ENCODE measurements at places on chromosomes 7 and 10. TPM values are rescaled to one million over a fixed set of nuclear protein-coding genes. Genes with fewer than 3 reads are reported as not detected.

Gene IFIT1B
- not detected for polyA plus RNA-seq

Gene ZMIZ1
- 4.9 TPM for polyA plus RNA-seq

Gene FOXP2
- not detected for polyA plus RNA-seq

Gene UNCX
- polyA plus RNA-seq, result not detected

Gene NODAL
- not detected for polyA plus RNA-seq

Gene TRPV5
- not detected for polyA plus RNA-seq

Gene OR6V1
- polyA plus RNA-seq, result not detected

GRCh38 chr10:89390476-89391225 lies 1.8 kb upstream of the IFIT1 start:
- no peak overlapping the region for H3K27ac ChIP-seq

GRCh38 chr10:51090190-51090589 lies 15.9 kb downstream of the PRKG1 start:
- H3K4me1 ChIP-seq, result no peaks in the 10 kb centered on the region
- H3K27ac ChIP-seq, result no peak overlapping the region
- DNase-seq, result no peak
- H3K27me3 ChIP-seq, result no peaks in the 10 kb centered on the region
- no peak overlapping the region for H3K4me3 ChIP-seq

- DNase-seq, result no peak
- no peaks in the 10 kb centered on the region for H3K4me1 ChIP-seq
- H3K27ac ChIP-seq, result no peak overlapping the region
- no peak overlapping the region for H3K4me3 ChIP-seq
- H3K36me3 ChIP-seq, result no peaks in the 10 kb centered on the region
Measured at GRCh38 chr7:129110982-129111376, 33.5 kb upstream of the TSPAN33 start.

GRCh38 chr7:42902331-42902730 lies 9.5 kb downstream of the C7orf25 start:
- no peaks in the 10 kb centered on the region for H3K4me1 ChIP-seq
- H3K27ac ChIP-seq, result no peak overlapping the region
- no peaks in the 10 kb centered on the region for H3K36me3 ChIP-seq
- no peak for DNase-seq

- no peak overlapping the region for H3K4me3 ChIP-seq
- no peak for DNase-seq
- no peak overlapping the region for H3K27ac ChIP-seq
- H3K4me1 ChIP-seq, result no peaks in the 10 kb centered on the region
- H3K36me3 ChIP-seq, result no peaks in the 10 kb centered on the region
Measured at GRCh38 chr10:78520737-78521430, 487.2 kb downstream of the RPS24 start.

DNA sequence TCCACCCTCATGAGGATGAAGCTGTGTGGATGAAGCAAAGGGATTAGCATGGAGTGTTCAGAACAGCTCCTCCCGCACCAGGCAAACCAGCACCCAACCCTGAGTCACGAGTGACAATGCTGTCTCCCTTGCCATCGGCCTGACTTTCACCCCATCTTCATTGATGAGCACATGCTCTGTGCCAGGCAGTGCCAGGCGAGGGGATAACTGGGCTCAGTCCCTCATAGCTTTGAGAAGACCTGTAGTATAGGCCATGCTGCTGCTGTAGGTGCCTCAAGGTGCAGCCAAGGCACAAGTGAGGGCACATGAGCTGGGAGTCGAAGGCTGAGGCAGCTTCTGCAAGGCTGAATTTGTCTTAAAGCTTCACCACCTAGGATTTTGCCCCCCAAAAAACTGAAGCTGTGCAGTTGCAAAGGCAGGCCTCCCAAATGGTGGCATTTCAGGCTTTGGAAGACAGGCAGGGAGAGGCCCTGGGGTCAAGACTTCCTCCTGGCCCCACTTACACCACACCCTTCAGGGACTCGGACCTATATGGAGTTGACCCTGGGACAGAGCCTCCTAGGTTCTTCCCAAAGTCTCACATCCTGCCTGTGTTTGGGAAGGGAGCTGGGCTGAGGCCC lies 54.2 kb upstream of the GDF10 start:
- H3K27me3 ChIP-seq, result no peaks in the 10 kb centered on the region
- H3K36me3 ChIP-seq, result no peaks in the 10 kb centered on the region
- no peak overlapping the region for H3K4me3 ChIP-seq
- DNase-seq, result no peak

GRCh38 chr10:28326516-28327490 lies 23.9 kb upstream of the MPP7 start:
- H3K36me3 ChIP-seq, result no peaks in the 10 kb centered on the region
- H3K4me3 ChIP-seq, result no peak overlapping the region
- no peak for DNase-seq
- no peak overlapping the region for H3K27ac ChIP-seq
- H3K4me1 ChIP-seq, result peaks cover 62% of the 10 kb centered on the region

GRCh38 chr10:8392216-8392615 lies 337.7 kb downstream of the GATA3 start:
- no peaks in the 10 kb centered on the region for H3K36me3 ChIP-seq
- H3K27ac ChIP-seq, result no peak overlapping the region
- DNase-seq, result no peak
- peaks cover 10% of the 10 kb centered on the region for H3K4me1 ChIP-seq
- H3K4me3 ChIP-seq, result no peak overlapping the region
- no peaks in the 10 kb centered on the region for H3K27me3 ChIP-seq

DNA sequence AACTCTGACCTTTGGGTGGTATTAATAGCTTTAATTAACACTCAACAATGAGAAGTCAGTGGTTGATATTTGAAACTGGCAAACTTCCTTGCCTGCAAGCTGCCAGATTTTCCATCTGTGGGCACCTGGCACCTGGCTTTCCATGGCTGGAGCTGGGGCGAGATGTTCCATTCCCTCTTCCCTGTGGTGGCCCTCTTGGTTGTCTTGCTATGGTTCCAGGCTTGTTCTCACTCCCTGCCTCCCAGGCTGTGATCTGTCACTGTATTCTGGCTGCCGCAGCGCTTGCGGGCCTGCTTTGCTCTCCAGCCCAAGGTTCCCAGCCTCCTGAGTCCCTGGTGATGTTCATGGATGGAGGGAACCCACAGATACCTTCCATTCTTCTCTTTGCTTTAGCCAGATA lies 201.0 kb downstream of the FRMD4A start:
- no peak for DNase-seq
- no peak overlapping the region for H3K4me3 ChIP-seq
- no peaks in the 10 kb centered on the region for H3K27me3 ChIP-seq
- no peaks in the 10 kb centered on the region for H3K36me3 ChIP-seq

GRCh38 chr10:131638880-131639278 lies 261.9 kb upstream of the PPP2R2D start:
- H3K27ac ChIP-seq, result no peak overlapping the region
- no peaks in the 10 kb centered on the region for H3K27me3 ChIP-seq
- H3K4me3 ChIP-seq, result no peak overlapping the region
- no peaks in the 10 kb centered on the region for H3K4me1 ChIP-seq
- no peaks in the 10 kb centered on the region for H3K36me3 ChIP-seq

DNA sequence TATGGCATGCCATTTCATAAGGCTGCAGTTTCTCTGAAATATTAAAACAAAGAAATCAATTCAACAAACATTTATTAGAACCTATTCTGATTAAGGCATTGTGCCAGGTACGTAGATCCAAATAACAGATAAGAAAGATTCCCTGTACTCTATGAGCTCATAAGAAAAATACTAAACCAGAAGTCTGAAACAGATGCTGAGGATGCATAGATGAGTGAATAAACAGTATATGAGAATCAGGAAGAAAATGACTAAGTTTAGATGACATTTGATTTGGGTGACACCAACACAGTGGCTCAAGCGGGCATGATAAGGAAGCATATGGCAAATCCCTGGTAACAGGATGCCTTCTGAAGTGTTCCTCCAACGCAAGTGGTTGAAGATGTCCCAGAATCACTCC lies 477.2 kb downstream of the PARD3 start:
- H3K27ac ChIP-seq, result no peak overlapping the region
- H3K27me3 ChIP-seq, result no peaks in the 10 kb centered on the region
- DNase-seq, result no peak
- no peaks in the 10 kb centered on the region for H3K4me1 ChIP-seq
- no peaks in the 10 kb centered on the region for H3K36me3 ChIP-seq

GRCh38 chr10:111034598-111035310 lies 42.1 kb upstream of the ADRA2A start:
- no peaks in the 10 kb centered on the region for H3K27me3 ChIP-seq
- DNase-seq, result no peak
- no peaks in the 10 kb centered on the region for H3K36me3 ChIP-seq
- no peak overlapping the region for H3K4me3 ChIP-seq
- no peaks in the 10 kb centered on the region for H3K4me1 ChIP-seq

DNA sequence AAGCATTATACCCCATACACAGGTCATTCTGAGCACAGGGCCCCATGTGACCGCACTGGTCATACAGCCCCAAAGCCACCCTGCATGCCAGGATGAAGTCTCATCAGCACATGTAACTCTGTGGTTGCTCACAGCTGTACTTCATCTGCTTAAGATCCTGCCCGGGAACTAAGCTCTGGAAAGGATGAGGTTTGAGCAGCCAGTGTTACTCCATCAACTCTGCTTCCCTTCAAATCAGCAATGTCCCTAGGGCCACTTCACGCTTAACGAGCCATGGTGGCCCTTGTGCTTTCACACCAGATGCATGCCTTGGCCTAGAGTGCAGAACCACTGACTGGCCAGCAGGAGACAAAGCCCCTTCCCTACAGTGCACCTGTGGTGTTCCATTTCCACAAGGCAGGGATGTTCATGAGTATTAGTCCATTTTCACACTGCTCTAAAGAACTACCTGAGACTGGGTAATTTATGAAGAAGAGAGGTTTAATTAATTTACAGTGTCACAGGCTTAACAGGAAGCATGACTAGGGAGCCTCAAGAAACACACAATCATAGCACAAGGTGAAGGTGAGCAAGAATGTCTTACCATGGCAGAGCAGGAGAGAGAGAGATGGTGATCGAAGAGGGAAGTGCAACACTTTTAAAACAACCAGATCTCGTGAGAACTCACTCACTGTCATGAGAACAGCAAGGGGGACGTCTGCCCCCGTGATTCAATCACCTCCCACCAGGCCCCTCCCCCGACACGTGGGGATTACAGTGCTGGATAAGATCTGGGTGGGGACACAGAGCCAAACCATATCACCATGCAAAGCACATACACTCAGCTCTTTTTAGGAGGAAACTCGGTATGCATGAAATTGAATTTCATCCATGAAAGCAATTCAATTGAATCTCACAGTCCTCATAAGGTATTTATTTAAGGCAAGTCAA lies 149.0 kb upstream of the CDCA7L start:
- H3K36me3 ChIP-seq, result no peaks in the 10 kb centered on the region
- no peak overlapping the region for H3K27ac ChIP-seq
- H3K4me1 ChIP-seq, result no peaks in the 10 kb centered on the region

DNA sequence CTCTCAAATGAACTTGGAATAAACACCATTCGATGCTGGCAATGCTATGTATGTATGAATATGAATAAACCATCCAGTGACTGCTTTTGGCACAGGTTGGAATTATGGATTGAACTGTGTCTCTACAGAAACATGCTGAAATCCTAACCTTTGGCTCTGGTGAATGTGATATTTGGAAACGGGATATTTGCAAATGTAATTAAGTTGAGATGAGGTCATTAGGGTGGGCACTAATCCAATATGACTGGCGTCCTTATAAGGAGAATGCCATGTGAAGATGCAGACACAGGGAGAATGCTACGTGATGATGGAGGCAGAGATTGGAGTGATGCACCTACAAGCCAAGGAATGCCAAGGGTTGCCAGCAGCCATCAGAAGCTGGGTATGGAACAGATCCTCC lies 3.4 kb upstream of the ACTR3B start:
- DNase-seq, result no peak
- no peak overlapping the region for H3K27ac ChIP-seq
- no peak overlapping the region for H3K4me3 ChIP-seq
- no peaks in the 10 kb centered on the region for H3K27me3 ChIP-seq

DNA sequence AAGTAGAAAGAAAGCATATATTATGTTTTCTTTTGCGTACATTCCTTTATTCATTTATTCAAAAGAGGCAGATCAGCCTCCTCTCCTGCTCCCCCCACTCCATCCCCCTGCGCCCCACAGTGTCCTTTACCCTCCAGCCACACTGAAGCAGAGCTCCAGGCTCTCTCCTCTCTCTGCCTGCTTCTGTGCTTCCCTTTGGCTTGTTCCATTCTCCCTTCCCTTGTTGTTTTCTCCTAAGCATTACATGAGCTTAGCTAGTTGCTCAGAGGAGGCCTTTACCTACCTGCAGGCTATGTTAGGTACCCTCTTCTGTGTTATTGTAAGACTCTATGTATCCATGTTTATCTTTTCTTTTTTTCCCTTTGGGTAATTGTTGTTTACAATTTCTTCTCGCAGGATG lies 27.4 kb downstream of the CNNM2 start:
- no peaks in the 10 kb centered on the region for H3K27me3 ChIP-seq
- H3K4me3 ChIP-seq, result no peak overlapping the region
- no peak for DNase-seq
- no peaks in the 10 kb centered on the region for H3K36me3 ChIP-seq
